ENCODE measurements at places on chromosomes 13 and 19.

DNA sequence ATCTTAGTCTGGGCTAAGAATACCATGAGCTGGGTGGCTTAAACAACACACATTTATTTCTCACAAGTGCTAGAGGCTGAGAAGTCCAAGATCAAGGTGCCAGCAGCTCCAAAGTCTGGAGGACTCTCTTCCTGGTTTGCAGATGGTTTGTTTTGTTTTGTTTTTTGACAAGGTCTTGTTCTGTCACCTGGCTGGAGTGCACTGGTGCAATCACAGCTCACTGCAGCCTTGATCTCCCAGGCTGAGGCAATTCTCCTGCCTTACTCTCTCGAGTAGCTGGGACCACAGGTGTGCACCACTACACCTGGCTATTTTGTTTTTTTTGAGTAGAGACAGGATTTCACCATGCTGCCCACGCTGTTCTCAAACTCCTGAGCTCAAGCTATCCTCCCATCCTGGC lies 15.5 kb downstream of the APLP1 start:
- no peak for DNase-seq

DNA sequence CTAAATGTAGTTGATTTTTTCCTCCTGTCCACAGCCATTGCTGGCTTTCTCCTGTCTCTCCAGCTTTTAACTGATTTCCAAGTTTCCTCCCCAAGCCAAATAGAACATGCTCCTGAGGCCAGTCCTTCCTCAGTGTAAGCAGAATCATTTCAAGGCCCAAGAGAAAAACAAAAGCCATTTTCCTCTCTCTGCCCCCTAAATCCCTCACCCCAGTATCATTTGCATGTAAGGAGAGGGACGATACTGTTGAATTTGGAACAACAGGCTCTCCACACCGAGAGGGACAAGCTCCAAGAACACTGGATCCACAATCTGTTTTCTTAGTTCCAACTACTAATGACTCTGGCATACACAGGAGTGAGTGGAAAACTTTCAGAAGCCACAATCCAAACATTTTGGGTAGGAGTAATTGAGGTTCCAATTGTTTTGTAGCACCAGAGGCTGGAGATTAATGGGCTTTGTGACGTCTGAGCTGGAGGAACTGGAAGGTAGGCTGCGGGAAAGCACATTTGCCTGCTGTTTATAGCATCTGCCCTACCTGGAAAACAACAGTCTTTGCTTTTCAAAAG lies 156.8 kb downstream of the FLT1 start:
- DNase-seq, result no peak

GRCh38 chr19:31979949-31980670 lies 365.3 kb upstream of the ZNF507 start:
- DNase-seq, result no peak

GRCh38 chr13:74920361-74920760 lies 561.6 kb downstream of the TBC1D4 start:
- DNase-seq, result no peak

DNA sequence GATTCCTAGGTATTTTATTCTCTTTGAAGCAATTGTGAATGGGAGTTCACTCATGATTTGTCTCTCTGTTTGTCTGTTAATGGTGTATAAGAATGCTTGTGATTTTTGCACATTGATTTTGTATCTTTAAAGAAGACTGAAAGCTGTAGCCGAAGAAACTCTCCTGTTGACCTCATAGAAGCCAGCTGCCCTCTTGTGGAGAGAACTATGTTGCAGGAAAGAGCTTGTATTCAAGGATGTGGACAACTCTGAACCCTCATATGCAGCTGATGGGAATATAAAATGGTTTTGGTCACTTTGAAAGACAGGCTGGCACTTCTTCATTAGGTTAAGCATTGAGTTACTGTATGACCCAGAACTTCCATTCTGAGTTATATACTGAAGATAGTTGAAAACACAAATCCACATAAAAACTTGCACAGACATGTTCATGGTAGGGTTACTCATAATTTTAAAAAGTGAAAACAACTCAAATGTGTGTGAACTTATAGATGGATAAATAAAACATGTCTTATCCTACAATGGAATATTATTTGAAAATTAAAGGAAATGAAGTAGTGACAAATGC lies 65.8 kb upstream of the SLITRK6 start:
- DNase-seq, result no peak

DNA sequence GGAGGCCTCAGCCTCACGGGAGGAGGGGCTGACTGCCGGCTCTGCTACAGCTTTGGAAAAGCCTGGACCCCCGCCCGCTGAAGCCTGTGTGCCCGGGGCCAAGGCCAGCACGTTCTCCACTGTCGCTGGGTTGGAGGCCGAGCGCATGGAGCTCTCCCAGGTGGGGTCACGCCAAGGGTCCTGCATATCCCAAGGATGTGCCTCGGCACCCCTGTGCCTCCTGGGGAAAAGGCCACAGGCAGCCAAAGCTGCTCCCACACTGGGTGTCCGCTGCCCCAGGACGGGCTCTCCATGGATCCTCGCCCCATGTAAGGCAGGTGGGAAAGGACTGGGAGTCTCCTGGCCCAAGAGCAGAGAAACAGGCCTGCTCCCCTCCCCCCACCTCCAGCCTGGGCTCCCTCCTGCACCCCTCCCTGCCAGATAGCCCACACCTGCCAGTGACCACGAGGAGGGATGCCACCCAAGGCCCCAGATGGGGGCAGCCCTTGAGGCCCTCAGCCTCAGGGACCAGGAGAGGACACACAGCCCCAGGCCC lies 64.0 kb downstream of the MLLT1 start:
- DNase-seq, result no peak

GRCh38 chr19:28497137-28497536 lies 715.8 kb downstream of the UQCRFS1 start:
- DNase-seq, result no peak

GRCh38 chr19:17409990-17410389 lies 4.6 kb upstream of the BST2 start:
- DNase-seq, result no peak

DNA sequence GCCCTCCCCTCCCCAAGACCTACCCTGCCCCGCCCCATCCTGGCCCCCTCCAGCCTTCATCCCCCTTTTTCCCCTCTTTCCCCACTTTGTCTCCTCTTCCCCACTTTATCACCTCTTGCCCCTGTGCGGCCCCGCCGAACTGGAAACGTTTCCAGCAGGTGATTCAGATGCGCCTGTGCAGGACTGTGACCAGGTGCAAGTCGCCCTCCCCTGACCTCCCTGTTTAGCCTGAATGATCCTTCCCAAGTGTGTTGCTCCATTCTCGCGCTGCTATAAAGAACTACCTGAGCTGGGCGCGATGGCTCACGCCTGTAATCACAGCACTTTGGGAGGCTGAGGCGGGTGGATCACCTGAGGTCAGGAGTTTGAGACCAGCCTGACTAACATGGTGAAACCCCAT lies 25.9 kb downstream of the ZNF791 start:
- DNase-seq, result no peak

- no peak for DNase-seq
These were observed 1.5 kb downstream of the RPS11 start for GRCh38 chr19:49497789-49498103.

DNA sequence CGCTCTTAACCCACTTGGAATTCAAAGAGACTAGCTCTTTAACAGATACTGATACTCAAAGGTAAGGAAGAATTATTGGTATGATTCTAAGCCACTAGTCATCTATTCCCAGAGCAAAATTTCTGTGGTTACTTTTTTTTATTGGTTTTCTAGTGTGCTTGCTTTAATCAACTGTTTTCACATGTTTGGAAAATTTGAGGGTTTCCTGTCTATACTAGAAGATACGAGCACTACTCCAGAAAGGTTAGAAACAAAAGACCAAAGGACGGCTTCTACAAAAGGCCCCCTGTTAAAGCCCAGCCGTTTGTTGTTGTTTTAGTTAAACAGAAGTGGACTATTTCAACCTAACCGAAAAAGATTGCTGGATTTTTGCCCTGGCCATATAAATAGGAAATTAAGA lies 18.5 kb upstream of the LPAR6 start:
- DNase-seq, result no peak

- no peak for DNase-seq
These were observed 177.3 kb downstream of the PCDH9 start for GRCh38 chr13:67052550-67053490.

- DNase-seq, result no peak
These were observed 7.2 kb downstream of the GADD45B start for GRCh38 chr19:2483084-2483483.

- no peak for DNase-seq
These were observed 1090.4 kb downstream of the PCDH9 start for GRCh38 chr13:66139701-66140100.

- no peak for DNase-seq
These were observed 2.7 kb downstream of the TPP2 start for GRCh38 chr13:102599426-102600012.

- no peak for DNase-seq
These were observed 1202.8 kb downstream of the DIAPH3 start for GRCh38 chr13:58960888-58961287.

DNA sequence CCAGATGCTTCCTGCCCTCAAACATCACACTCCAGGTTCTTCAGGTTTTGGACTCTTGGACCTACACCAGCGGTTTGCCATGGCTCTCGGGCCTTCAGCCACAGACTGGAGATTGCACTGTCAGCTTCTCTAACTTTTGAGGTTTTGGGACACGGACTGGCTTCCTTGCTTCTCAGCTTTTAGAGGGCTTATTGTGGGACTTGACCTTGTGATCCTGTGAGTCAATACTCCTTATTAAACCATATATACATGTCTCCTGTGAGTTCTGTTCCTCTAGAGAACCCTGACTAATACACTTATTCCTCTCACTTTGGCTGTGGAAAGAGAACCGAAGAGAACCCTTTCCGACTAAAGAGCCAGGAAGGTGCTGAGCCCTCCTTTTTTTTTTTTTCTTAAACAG lies 53.6 kb downstream of the LMO7 start:
- DNase-seq, result no peak

DNA sequence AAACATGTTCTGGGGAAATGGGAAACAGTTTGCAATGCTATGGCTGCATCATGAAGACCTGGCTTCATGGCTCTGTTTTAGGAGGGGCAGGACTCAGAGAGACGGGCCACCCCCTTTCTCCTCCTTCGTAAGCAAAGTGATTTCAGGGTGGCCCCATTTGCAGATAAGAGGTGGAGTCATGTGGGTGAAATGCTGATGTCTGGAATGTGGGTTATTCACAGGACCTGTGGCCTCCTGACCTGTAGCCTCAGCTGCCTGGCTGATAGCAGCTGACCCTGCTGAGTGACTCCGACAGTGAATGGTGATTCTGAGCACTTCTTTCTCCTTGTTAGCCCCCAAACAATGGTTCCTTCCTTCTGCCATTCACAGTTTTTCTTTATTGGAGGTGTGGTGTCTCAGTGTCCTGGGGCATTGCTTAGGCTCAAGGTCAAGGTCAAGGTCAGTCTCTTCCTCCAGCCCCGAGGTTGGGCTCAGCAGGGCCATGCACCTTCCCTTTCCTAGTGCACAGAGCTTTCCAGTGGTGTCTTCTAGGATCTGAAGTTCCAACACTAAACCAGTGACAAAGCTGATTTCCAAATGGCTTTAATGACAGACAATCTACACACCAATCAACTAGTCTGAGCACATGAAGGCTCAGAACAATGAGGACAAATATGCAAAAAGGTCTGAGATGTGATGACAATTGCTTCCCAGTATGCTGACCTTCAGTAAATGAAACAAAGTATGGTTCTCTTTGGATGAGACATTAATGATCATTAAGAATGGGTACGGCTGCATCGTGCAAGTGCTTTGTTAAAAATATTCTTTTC lies 49.6 kb upstream of the ANKRD10 start:
- no peak for DNase-seq

- DNase-seq, result no peak
These were observed 568.3 kb upstream of the GPC6 start for GRCh38 chr13:92658293-92658692.

DNA sequence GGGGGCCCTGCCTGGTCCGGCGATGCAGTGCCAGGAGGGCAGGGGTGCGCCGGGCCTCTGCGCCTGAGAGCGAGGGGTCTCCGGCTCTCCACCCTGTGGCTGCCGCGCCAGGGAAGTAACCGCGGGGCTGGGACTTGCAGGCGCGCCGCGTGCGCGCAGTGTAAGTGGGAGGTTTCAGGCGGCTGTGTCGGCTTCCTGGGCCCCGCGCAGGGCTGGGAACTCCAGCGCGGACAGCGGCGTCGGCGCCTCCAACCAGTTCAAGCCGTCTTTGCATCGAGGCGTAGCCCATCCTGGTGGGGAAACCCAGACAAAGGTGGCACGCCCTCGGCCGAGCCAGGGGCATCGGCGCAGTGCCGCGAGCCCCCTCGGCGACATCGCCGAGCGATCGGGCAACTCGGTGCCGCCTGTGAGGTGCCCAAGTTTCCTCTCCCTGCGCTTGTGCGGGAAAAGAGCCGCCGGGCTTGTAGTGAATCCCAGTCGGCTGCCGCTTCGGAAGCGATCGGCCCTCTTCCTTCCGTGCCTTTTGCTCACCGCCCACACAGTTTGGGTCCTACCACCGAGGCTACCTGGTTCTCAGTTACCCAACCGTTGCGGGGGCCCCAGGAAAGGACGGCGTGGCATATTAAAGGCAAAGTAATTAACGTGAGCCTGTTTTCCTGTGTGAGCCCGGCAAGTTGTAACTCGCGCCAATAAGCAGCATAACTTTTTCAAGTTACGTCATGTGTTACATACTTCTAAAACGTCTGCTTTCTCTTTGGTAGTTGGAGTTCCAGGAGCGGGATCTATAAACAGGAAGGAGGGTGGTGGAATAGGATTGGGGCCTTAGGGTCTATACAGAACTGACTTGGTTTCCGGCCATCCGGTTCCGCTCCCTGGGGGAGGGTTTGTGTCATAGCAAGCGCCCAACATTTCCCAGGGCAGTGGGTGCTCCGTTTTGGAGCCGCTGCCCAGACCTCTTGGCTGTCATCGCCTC lies 1.2 kb downstream of the LRCH1 start:
- DNase-seq, result no peak

DNA sequence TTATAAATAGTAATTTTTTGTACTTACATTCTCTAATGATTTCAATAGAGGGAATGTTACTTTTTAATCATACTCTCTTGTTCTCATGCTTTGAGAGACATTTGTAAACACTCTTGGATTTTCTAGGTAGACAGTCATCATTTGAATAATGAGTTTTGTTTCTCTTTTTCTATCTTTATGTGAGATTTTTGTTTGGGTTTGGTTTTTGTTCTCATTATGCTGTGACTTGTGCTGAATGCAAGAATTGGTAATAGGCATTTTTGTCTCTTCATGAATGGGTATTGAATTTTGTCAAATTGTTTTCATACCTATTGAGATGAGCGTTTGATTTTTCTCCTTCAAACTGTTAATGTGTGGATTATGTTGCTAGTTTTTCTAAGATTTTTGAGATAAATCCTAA lies 56.8 kb upstream of the GPR183 start:
- no peak for DNase-seq

All from brain pericyte (primary cell).